ENCODE measurements at places on chromosomes 1 and 21.

DNA sequence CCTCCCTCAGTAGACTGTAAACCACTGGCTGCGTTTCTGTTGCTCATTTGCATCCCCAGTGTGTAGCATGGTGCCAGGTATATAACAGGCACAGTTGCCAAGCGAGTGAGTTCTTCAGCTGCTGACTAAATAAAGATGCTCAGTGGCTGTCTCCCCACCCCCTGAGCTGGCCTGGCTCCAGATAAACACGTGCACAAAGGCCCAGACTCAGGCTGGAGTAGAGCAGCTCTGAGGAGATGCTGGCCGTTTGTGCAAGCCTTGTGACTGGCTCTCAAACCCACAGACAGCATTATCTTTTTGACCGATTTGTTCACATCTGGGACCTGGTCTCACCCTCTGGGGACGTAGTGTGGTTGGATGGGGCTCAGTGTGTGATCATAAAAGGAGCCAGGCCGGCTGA is 7.1 kb downstream of the CHRNB2 start:
- DNase-seq = no peak

- no peak for DNase-seq
Observed at GRCh38 chr1:218527737-218528136, 182.6 kb downstream of the TGFB2 start.

- peak; percentile 31 for DNase-seq
Observed at GRCh38 chr1:214328770-214329469, 48.0 kb downstream of the SMYD2 start.

- no peak for DNase-seq
Observed at GRCh38 chr21:44273046-44273445, 11.3 kb upstream of the DNMT3L start.

DNA sequence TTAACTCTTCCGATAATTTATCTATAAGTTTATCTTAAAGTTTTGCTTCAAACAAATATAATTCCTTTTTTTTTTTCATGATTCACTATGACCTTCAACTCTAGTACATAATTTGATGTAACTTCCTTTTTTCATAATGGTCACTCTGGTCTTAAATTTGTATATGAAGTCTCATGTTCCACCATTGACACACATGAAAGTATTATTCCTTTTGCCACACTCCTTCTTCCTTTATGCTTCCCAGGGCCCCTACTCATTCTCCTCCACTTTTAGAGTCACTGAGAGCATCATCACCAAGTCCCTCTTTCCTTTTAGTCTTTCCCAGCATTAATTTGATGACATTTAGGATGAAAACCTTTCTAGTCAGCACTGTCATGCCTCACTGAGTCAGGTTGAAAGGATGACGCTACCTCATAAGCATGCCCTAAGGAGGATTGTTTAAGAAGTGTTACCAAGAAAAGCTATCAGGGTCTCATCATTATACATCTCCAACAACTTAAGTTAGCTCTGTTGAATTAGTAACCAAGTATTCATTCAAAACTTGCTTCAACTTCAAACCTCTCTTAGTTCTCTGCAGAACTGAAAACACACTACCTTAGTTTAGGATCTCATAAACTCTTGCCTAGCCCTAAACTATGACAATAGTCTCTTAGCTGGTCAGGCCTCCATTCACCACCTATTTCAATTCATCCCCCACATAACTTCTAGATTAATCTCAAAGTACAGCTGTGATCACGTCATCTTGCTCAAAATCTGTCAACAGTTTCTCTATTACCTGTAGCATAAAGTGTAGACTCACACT is 14.5 kb downstream of the AUNIP start:
- no peak for DNase-seq

GRCh38 chr1:44405031-44405797 is at the start of gene RNF220:
RNF220 (plus strand) TSS chr1:44405255.
- DNase-seq = no peak
